GM13976 (cell line): ENCODE measurements at places on chromosomes 12 and 14.
A peak's percentile ranks its signal among the peaks of the same experiment; 100 is the strongest.

- peak; percentile 72 for DNase-seq
Measured at GRCh38 chr14:67666750-67667449, 7.5 kb downstream of the VTI1B start.

- DNase-seq = no peak
Measured at GRCh38 chr14:70789961-70790360, 19.4 kb downstream of the MAP3K9 start.

DNA sequence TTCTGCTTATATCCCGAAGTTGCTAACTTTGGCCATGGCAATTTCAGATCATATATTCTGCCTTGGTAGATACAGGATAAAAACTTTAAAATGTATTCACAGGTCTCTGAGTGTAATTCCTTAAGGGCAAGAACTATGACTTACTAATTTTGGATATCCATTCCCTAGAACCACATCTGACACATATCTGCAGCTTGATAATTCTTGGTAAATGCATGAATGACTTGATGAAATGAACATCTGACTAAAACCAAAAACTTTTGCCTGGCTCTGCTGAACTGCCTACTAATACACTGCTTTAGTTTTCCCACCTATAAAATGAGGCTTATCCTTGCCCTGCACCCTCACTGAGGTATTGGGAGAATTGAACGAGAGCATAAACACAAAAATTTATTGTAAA is 32.2 kb downstream of the SLC25A21 start:
- no peak for DNase-seq

DNA sequence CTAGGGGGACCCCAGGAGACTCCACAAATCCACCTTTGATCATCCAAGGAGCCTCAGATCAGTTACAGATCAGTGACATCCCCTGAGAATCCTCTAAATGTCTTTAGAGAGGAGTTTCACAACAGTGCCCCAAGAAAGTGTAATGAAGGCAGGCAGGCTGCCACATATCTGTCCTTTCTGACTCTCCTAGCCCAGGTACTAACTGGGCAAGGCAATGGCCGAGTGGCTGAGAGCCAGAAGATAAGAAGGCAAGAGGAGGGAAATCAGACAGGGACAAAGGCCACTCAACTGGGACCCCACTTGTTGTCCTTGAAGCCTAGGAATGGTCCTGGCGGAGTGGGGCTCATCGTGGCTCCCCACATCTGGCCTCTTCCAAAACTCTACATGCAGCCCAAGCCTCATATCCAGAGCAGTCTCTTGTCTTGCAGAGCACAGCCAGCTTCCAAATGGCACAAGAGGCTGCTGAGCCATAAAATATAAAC is 11.6 kb downstream of the ACTN1 start:
- DNase-seq = no peak

- DNase-seq = no peak
Measured at GRCh38 chr14:101223561-101224162, 320.1 kb upstream of the RTL1 start.

DNA sequence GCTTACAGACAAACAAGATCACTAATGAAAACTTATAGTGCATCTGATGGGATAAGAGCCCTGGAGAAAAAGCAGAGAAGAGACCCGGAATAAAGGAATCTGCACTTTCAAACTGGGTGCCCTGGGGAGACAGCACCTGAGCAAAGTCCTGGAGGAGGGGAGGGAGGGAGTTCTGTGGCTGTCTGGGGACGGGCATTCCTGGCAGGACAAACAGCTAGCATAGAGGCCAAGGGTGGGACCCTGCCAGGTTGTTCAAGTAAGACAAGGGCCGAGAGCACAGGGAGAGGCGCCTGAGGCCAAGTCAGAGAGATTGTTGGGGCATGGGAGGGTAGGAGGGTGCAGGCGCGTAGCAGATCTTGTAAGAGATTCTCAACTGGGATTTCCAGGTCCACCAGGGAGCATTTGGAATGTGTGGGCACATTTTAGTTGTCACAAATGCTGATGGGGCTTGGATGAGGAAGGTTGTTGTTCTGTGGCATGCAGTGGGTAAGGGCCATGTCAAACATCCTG is 14.2 kb downstream of the IQSEC3 start:
- DNase-seq = no peak

DNA sequence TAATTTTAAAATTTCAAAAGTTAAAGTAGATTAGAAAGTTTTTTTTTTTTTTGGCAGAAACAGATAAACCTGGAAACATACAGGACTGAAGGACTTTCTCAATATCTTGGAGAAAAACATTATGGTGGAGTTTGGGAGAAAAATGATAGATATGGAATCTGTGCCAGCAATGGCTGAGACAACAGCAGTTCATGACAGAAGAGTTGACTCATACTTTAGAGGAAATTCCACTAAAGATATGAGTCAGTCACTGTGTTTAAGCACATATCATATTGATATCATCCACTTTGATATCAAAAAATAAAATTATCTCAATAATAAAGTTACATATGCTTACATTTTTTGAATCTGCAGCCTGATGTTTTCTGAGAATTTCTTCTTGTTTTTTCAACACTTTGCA is 193.9 kb upstream of the OR4E1 start:
- DNase-seq = no peak

GRCh38 chr14:32514236-32514635 is 185.1 kb downstream of the AKAP6 start:
- no peak for DNase-seq
